ENCODE measurements at places on chromosomes 7 and 10.

- no peak for DNase-seq
Measured at GRCh38 chr7:17212188-17212587, 86.3 kb upstream of the AHR start.

GRCh38 chr7:121872831-121873288 is at the start of gene PTPRZ1:
Gene PTPRZ1 (plus strand): TSS chr7:121873161. CDS start chr7:121873500, 339 bp downstream.
- DNase-seq: no peak

DNA sequence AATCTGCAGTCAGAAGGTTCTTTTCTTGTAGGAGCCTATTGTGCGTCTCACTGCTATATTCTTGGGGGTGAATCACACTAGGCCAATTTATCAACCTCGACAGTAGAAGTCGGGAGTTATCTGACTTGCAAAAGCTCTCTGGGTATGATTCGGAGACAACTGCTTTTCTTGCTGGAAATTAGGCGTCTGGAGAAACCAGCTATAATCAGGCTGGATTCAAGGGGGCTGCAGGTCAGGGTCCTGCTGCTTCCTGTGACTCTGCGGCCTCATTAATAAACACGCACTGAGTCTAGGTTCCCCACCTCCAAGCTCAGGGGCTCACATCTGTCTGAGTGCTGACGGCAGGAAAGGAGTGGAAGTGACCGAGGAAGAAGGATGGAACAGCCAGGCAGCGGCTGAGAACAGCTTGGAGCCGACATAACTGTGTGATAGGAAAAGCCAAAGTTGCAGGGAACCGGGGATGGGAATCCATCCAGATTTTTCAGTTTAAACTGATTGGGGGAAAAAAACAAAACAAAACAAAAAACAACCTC is 184.6 kb downstream of the FANK1 start:
- no peak for DNase-seq

DNA sequence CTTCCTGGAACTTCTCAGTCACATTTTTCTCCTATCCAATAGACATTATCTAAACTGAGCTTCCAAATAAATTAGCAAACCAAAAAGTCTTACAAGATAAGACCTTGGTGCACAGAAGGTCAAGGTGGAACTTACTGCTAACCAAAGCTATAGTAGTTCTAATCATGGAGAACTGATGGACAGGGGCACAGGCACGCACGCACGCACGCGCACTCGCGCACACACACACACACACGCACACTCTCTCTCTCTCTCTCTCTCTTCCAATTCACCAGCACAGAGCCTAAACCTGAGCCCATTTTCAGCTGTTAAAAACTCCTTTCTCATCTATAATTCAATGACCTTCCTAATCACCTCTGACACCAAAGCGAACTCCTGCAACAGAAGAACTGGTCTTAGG is 7.5 kb downstream of the FGFR2 start:
- DNase-seq: no peak

GRCh38 chr10:1732564-1732996 is 4.7 kb downstream of the ADARB2 start:
- DNase-seq: no peak

DNA sequence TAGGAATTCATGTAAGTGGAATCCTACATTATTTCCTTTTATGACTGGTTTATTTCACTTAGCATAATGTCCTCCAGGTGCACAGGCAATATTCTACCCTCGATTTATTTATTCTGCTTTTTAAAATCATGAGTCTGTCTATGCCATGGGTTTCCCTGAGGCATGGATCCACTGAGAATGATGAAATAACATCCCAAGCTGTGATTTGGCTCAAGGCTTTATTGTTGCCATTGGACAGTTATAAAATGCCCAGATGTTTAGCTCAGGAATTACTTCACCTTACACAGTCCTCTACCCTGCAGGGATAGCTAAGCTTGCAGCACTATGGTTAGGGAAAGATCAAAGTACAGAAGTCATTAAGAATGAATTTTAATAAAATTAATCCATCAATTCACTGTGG is 219.5 kb downstream of the FRMD4A start:
- no peak for DNase-seq

- DNase-seq: no peak
Measured at GRCh38 chr10:13810568-13810967, 223.8 kb downstream of the PRPF18 start.

- no peak for DNase-seq
Measured at GRCh38 chr10:116742367-116743265, at the start of gene HSPA12A. Gene HSPA12A (minus strand): TSS chr10:116742566. CDS start chr10:116742469, 97 bp downstream.

GRCh38 chr7:146741911-146742310 is 625.3 kb downstream of the CNTNAP2 start:
- DNase-seq: no peak

- DNase-seq: no peak
Measured at GRCh38 chr10:131750973-131751826, 149.6 kb upstream of the PPP2R2D start.

DNA sequence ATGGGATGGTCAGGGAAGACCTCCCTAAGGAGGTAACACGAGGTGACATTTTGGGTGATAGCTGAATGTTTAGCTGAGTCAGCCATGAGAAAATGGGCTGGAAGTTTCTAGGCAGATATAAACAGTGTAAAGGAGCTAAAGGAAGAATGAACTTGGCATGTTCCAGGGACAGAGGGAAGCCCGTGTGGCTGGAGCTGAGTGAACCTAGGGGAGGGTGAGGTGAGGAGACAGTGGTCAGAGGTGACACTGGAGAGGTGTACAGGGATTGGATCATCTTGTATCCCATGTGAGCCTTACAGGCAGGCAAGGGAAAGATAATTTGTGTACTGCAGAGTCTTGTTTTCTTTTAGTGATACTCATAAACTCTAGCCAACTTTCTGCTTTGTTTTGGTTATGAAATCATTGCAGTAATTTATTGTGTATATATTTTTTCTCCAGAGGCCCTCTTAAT is 1.8 kb downstream of the STARD3NL start:
- no peak for DNase-seq

DNA sequence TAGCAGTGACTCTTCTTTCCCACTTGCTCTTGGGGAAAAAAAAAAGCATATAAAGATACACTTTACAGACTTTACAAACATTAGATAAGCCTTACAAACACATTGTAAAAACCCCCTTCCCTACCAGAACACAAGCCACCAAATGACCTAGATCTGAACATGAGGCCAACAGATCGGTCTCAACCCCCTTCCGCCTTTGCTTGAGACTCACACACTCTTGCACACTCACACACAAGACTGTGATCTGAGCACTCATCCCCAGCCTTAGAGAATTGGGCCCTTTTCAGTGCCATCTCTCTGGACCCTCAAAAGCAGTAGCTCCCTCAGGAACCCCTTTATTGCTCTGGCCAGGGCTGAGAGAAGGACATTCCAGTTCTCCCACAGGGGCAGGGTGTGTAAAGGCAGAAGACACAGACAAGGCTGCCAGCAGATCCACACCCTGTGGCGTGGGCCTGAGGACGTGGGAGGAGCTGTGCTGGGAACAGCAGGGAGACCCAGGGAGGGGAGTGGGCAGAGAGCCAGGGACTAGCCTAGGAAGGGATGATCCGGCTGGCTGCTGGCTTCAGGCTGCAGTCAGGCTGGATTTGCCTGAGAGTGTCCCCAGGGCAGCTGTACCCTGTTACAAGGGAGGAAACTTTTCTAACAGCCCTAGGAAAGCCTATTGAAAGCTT is 206.7 kb downstream of the KIAA1217 start:
- no peak for DNase-seq

DNA sequence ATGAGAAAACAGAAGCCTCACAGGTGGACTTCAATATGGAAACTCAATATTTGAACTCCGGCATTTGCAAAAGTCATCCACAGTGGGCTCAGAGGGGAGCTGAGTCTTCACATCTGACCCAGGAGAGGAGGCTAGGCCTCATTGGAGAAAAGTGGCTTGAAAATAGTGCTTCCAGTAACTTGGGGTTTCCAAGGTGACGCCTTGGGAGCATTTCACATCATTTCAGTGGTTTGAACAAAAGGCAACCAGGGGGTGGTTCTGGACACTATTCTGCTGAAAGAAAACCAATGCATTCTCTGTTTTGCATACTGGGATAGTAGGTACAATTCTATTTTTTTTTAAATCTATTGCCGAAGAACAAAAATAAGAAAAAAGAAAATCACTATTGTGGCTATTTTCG is 599.2 kb upstream of the POM121L12 start:
- DNase-seq: no peak

GRCh38 chr7:99021941-99022560 is 121.9 kb downstream of the SMURF1 start:
- DNase-seq: no peak

DNA sequence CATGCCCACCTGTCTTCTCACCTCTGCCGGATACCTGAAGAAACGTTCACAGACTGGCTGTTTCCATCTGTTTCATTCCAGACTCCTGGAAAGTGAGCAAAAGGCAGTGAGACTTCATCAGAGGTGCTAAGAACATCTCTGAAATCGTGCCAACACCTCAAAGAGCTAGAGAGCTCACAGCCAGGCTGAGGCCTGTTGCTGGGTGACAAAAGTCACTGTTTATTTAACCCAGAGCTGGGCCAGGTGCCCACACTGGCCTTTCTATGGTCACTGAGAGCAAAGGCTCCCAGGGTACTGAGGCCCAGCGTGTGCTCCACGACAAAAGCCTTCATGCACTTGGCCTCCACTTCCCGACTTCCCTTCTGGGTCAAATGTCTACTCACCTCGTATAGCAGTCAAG is 3.7 kb upstream of the NANOS1 start:
- no peak for DNase-seq

DNA sequence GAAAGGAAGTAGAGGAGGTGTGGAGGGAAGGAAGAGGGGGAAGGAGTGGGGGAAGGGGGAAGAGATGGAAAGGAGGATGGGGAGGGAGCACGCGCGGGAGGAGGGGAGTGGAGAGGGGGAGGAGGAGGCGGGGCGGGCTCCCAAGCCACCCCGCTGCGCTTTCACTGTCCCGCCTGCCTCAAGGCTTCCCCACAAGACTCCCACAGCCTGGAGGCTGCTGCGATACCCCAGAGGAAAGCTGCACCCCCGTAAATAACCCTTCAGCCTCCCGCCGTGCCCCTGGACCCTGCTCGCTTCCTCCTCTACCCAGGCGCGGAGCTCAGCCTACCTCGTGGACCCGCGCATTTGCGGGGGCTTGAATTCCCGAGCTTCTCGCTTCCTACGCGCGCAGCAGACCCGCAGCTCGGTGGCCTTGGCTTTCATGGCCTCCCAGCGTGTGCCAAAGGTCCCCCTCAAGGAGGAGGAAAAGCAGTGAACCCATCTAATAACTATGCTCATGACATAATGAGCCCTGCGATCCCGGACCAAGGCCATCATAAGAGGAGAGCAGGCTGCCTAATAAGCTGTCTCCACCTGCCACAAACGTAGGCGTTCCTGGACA is at the start of gene C10orf67:
TSS of gene C10orf67 (minus strand) at position 557 of the 601 bp plus-strand sequence. CDS start at position 534, 23 bp downstream.
- no peak for DNase-seq

GRCh38 chr10:80259405-80259871 is 30.0 kb downstream of the MAT1A start:
- no peak for DNase-seq

DNA sequence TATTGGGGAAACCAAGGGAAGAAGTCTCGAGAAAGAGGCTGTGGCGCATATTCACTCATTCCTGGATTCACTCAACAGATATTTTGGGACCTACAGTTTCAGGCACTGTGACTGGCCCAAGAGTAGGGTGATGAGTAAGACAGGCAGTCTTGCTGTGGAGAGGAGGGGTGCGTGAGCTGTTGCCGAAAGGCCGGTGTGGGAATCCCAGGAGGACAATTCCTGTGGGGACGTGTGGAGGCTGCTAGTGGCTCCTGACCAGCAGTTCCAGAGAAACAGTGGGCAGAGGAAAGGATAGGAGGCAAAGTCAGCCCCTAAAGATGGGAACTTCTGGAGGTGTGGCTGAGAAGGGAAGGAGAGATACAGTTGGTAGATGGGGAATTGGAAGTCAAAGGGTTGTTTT is 59.3 kb upstream of the GRB10 start:
- DNase-seq: no peak

DNA sequence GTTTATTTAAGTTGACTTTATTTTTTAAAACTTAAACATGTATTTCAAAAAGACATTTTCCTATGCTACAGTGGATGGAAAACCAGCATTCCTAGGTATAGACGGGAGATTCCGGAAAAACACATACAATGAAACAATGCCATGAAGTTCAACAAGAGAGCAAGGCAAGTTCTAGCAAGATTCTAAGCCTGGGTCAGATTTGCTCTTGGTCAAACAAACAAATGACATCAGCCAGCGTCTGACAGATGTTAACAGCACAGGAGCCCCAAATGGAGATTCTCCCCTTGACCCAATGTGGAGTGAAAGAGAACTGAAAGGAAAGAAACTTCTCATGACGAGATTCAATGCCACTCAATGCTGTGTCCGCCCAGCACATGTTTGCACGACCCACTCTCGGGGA is 149.9 kb downstream of the NEURL1 start:
- no peak for DNase-seq

DNA sequence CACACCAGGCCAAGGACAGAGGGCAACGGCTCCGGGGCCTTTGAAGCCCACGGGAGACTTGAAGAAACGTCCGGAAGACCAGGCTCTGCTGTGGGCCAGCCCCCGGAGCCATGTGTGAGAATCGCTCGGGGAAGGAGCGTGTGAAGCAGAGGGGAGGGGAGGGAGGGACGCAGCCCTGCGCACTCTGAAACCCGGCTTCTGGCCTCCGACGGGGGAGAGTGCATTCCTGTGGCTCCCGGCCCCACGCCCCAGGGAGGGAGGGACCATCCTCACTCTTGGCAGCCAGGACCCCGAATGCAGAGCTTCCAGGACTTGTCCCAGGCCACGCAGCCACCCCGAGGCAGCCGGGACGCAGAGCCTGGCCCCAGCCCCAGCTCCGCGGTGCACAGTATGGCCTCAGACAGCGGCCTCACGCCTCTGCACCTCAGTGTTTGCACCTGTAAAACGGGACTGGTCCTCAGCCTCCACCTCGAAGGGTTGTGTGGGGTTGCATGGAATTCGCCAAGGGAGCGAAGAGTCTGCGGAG is 67.4 kb downstream of the PDGFA start:
- no peak for DNase-seq

DNA sequence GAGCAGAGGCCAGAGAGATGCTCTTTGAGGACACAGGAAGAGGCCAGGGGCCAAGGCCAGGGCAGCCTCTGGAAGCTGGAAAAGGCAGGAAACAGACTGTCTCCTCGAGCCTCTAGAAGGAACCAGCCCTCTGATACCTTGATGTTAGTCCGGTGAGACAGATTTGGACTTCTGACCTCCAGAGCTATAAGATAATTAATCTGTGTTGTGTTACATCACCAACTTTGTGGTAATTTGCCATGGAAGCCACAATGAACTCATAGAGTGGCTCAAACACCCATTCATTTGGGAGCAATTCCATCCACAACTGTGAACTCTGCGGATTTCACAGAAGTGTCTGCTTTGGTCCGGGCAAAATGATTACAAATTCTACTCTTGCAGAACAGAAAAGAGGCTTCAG is 48.7 kb downstream of the OAT start:
- DNase-seq: no peak

- no peak for DNase-seq
Measured at GRCh38 chr7:17103170-17103569, 195.3 kb upstream of the AHR start.

- no peak for DNase-seq
Measured at GRCh38 chr7:115356139-115356746, 434.3 kb downstream of the MDFIC start.

DNA sequence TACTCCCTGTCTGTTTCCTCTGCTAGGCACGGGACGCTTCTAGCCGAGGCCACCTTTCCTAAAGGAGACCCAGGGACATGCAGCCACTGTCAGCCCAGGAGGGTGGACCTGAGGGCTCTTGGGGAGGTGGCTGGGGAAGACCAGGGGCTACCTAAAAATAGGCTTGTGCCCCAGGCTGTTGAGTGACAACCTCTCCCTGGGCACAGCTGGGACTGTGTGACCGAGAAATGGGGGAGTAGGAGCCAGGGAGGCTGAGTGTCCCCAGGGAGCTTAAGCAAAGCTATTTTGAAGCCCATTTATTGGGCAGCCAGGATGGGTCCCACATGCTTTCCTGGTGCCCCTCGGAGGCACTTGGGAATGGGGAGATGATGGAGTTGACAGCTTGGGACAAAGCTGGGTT is 63.8 kb downstream of the CALML3 start:
- DNase-seq: no peak

Data from stimulated activated CD4-positive, alpha-beta T cell treated with anti-CD3 and anti-CD28 coated beads, Interleukin-1b, Interleukin-23, amount 100 ng/mL, for 24 hours (primary cell).